ENCODE measurements at places on chromosomes 12 and 14.

DNA sequence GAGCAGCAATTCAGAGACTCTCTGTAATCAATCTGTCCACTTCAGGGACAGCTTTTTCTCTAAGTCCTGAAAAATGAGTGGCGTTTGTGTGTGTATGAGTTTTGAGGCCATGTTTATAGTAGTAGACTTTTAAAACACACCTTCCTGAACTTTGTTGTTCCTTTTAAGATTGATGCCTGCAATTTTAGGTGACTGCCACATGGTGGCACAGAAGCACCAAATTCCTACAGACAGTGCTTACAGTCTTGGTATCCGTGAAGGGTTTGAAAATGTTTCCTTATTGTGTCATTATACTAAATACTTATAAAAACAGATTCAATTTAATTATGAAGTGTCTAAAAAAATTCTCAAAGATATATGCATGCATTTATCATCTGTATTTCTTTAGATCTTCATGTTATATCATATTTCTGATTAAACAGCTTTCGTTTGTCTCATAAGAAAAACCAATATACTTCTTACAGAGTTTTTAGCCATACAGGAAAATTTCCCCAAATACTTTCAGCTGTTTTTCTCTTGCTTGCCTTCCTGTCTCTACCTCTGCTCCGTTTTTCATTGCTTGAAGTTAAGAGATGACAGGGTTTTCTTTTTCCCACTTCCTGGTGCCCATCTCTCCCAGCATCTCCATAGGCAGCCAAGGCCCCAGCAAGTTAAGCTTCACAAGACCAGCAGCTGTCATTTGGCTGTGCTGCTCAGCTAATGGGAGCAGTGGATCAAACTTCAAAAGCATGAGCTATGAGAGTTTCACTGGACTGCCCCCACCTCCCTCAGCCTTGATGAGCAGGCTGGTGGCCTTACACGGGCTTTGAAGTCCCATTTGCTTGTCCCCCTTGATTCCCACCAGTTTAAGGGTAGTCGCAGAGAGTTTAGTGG is 259.6 kb downstream of the AKAP6 start:
- DNase-seq = no peak

- no peak for DNase-seq
Observed at GRCh38 chr12:70559390-70559789, 77.8 kb downstream of the PTPRB start.

DNA sequence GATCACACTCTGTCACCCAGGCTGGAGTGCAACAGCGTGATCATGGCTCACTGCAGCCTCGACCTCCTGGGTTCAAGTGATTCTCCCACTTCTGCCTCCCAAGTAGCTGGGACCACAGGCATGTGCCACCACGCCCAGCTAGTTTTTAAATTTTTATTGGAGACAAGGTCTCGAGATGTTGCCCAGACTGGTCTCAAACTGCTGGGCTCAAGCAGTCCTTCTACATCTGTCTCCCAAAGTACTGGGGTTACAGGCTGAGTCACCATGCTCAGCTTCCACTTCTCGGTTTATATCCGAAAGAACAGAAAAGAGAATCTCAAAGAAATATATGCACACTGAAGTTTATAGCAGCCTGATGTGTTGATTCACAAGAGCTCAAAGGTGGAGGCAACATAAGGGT is 107.5 kb downstream of the SCARB1 start:
- DNase-seq = no peak

GRCh38 chr12:124648710-124649384 is 81.4 kb upstream of the NCOR2 start:
- DNase-seq = no peak

GRCh38 chr14:64213086-64213485 is 81.1 kb downstream of the ESR2 start:
- no peak for DNase-seq

DNA sequence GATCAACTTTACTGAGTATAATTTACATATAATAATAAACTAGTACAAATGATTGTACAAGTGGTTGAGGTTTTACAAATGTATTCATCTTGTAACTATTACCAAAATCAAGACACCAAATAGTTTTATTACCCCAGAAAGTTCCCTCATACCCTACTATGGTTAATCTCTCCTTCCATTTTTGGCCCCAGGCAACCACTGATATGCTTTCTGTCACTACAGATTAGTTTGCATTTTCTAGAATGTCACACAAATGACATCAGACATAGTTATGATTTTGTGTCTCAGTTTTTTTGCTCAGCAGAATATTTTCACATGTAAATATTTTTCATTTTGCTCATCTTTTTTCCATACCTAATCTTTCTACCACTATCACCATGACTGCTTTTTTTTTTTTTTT is 49.1 kb downstream of the TMX1 start:
- no peak for DNase-seq

- DNase-seq = no peak
Observed at GRCh38 chr14:22531451-22532344, 57.3 kb downstream of the DAD1 start.

GRCh38 chr12:28034271-28034670 is 61.7 kb upstream of the PTHLH start:
- no peak for DNase-seq

DNA sequence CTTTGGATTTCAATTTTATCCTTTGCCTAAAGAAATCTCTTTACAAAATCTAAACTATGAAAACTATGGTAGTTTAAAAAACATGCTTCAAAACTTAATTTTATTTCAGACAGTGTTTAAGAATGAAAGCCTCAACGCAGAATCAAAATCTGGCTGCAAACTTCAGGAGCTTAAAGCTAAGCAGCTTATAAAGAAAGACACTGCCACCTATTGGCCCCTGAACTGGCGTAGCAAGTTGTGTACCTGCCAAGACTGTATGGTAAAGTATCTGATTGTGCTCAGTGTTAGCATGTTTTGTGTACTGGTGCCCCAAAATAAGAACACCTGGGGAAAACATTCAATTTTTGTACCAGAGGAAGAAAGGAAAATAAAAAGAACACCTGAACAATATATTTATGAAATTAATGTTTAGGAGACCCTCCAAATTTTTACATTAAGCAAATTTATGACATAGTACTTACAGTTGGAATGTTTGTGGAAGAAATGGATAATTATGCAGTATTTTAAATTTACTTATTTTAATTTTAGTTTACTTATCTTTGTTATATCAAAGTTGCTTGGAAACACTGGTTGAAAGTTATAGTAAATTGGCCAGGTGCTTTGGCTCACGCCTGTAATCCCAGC is 12.2 kb downstream of the UBR7 start:
- peak; percentile 12 for DNase-seq

- no peak for DNase-seq
Observed at GRCh38 chr12:7634561-7634960, 31.1 kb downstream of the APOBEC1 start.

- DNase-seq = no peak
Observed at GRCh38 chr12:102963796-102964195, 6.3 kb downstream of the ASCL1 start.

DNA sequence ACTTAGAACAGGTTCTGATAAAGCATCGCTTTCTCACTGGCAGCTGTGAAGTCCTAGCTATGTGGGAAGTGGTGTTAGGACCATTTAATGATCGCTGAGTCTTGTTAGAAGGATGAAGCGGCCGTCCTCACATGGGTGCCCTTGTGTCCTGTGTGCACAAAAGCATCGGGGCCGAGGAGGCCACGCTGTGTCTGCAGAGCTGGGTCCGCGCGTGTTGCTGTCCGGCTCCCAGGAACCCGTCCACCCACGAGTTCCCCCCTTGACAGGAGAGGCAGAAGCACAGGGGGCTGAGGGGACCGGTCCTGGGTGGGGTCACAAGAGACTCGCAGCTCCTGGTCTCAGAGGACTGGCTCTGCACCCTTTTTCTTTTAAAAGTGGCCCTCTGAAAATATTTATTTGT is 90.4 kb downstream of the ADGRD1 start:
- no peak for DNase-seq

GRCh38 chr14:94139006-94139405 is 9.6 kb upstream of the IFI27L2 start:
- DNase-seq = no peak

- DNase-seq = no peak
Observed at GRCh38 chr12:5736527-5736926, 208.5 kb downstream of the ANO2 start.

DNA sequence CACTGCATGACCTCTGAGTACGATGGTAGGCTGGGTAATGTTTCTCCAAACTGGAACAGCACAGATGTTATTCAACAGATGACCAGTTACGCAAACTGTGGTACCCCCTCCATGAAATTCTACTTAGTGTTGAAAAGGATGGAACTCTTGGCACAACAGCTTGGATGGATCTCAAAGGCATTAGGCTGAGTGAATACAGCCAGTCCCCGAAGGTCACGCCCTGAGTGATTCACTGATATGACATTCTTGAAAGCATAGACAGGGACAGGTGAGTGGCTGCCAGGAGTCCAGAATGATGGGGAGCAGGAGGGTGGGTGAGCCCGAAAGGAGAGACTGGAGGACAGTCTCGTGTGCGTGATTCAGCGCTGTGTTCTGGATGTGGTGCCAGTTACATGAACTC is 187.5 kb upstream of the TMEM132C start:
- DNase-seq = no peak

- DNase-seq = no peak
Observed at GRCh38 chr12:27549236-27549800, 25.3 kb downstream of the PPFIBP1 start.

DNA sequence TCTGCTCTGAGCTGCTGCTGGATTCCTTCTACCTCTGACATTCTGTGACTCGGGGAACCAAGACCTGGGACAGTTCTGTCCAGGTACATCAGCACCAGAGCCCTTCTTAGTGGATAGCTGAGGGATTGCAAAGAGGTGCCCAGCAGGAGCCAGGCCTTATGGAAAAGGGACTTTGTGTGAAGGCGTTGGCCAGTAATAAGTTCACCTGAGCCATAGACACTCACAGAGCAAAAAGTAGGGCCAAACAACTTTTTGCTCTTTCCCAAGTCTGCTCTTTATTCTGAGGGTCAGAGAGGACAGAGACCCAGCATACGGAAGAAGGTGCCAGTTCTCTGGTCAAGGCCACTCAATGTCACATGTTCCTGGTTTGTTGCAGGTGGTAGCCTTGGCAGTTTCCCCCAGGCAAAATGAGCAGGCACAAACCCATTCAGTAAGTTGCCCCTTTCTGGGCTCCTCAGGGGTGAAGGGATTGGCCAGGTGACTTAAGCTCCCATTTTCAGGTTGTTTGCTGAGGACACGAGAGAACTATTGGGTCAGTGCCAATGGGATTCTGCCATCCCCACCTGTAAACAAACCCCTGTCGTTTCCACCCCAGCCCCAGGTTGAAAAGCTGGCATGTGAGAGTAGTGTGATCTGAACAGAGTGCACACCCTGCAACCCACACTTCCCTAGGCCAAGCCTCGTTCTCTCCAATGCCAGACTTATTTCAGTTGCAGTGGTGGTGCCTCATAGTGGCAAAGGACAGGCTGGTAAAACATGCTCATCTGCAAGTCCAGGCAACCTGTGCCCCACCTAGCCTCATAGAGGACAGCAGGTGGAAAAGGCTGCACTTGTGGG is 150.3 kb downstream of the SMOC1 start:
- DNase-seq = no peak

DNA sequence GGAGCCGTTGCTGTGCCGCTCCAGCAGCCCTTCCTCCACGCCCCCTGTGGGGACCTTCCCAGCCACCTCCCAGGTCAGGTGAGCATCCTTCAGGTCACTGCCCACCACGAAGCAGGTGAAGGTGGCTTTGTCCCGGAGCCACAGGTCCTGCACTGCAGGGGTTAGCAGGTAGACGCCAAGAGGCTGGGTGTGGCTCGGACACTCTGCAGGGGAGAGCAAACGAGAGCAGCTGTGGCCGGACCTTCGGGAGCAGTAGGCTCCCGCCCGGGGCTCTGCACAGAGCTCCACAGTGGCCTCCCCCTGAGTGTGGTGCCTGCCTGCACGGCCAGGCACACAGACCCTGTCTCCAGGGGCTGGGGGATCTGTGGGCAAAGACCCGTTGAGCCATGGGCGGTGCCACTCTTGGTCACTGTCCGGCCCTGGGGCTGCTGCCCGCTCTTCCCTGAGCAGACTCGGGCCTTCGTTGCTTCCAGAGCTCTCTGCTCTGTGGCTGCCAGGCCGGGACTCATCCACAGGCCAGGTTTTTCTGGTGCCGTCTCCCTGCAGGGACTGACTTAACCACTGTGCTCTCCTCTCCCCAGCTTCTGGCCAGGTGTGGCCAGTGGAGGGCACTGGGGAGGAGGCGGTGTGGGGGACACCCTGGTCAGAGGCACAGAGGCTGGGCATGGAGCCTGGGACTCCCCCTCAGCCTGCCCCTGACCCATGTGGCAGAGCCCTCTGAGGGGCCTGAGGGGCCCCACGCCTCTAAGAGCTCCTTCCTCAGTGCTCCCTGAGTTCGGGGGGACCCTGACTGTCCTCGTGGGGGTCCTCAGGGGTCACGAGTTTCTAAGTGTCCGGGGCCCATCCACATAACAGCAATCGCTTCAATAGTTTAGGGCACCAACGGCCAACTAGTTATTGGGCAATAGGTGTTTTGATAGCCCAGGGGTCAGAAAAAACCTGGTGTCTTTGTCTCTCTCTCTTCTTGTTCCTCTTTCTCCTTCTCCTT is 314.9 kb downstream of the TMEM121 start:
- DNase-seq = no peak

DNA sequence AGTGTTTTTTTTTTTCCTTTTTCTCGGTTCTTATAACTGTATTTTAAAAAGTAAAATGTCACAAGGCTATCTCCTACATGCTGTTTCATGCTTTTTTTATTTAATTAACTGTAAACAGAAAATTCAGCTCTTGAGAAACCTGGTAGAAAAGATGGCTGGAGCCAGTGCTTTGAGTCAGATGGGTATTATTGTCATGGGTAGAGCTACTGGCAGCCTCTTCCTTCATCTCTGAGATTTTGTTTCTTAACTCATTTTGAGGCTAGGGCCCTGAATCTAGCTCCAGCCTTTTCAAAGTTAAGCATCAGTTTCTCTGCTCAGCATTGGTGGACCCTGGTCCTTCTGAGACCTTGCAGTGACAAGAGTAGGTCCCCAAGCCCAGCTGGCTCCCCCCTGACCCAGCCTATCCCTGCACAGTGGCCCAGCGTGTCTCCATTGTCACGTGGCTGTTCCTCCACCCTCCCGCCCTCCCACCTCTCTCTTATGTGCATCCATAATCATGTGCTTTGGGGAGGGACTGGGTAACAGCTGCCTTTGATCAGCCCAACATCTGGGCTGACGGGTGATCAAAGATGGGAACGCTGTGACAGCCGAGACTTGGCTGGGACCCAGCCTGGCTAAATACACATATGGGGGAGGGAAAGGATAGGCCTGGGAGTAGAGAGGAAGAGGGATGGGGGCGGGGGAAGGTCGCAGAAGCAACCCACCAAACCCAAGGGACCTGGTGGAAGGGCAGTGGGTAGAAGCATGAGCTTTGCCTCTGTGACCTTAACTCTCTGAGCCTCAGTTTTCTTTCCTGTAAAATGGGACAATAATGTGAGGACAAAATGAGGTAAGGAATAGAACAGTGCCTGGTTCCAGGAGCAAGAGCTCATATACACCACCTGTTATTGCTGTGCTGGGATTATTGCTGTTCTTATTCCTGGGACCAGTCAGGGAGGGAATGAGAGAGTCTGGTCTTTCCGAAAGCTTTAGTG is 24.4 kb upstream of the RBM19 start:
- no peak for DNase-seq

DNA sequence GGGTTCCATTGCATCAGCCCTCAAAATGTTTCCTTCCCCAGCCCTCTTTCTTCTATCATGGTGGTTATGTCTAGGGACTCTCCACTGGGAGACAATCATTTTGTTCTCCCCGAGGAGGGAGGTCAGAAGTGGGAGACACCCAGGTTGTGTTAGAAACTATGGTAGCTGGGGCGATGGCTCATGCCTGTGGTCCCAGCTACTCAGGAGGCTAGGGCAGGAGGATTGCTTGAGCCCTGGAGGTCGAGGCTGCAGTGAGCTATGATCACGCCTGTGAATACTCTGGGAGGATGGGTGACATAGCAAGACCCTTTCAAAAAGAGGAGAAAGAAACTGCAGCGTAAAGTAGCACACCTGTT is 13.0 kb upstream of the LRRC23 start:
- no peak for DNase-seq

All from CD8-positive, alpha-beta memory T cell (primary cell).